ENCODE measurements at places on chromosomes 16 and 17. TPM values are rescaled to one million over a fixed set of nuclear protein-coding genes. Genes with fewer than 3 reads are reported as not detected.

Gene CRAMP1
- total RNA-seq, result 6.3 TPM

Gene MPP2
- total RNA-seq, result 13.8 TPM

Gene ZNF771
- 33.1 TPM for total RNA-seq

Gene SMIM22
- not detected for total RNA-seq

Gene KLHL10
- total RNA-seq, result 2.3 TPM

Gene KRTAP2-1
- not detected for total RNA-seq

Gene PLK1
- 20.0 TPM for total RNA-seq

Measured in GM23248 (cell line).